ENCODE measurements at places on chromosomes 1 and 21.

DNA sequence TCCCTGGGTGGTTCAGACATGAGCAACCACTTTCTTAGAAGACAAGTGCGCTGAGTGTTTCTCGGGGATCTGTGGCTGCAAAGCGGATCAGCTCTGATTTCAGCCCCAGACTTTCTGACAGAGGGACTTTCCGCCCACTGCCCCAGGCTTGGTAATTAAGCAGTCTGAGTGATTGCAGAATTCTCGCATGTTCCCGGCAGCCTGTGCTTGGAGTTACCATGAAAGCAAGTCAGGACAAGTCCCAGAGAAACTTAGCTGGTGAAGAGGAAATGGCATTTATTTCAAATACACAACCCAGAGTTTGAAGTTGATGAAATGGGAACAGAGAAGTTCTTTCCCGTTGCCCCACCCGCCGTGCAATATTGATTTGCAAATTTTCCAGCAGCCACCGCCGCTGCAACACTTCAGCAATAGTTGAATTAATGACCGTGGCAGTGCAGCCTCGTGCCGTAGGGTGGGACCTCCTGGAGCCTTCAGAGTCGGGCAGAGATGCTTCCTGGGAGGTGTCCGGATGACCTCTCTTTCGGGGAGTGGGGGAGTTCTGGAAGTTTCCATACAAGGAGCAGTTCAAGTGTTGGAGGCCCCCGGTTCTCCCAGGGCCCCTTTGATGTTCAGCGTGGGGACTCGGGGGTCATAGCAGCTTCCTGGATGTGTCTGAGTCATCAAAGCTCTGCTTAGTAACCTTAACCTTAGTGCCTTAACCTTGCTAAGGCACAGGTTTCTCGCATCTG, 134.7 kb downstream of the KAZN start:
- no peak for DNase-seq

DNA sequence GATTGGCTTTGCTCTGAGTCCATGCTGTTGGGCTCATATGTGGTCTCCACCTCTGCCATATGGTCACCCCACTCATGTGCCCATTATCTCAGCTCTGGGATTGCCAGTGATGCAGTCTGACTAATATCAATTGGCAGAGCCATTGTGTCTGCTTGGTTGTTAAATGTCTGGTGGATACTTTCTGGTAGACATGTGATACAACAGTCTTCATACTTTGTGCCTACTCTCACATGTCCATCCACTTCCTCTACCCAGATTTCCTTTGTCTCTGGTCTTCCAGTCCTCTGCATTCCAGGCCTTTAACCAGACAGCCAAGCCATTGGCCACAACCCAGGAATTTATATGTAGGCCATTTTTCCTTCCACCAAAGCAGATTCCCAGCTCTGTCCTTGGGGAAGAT, 30.8 kb upstream of the DIPK1A start:
- no peak for DNase-seq

DNA sequence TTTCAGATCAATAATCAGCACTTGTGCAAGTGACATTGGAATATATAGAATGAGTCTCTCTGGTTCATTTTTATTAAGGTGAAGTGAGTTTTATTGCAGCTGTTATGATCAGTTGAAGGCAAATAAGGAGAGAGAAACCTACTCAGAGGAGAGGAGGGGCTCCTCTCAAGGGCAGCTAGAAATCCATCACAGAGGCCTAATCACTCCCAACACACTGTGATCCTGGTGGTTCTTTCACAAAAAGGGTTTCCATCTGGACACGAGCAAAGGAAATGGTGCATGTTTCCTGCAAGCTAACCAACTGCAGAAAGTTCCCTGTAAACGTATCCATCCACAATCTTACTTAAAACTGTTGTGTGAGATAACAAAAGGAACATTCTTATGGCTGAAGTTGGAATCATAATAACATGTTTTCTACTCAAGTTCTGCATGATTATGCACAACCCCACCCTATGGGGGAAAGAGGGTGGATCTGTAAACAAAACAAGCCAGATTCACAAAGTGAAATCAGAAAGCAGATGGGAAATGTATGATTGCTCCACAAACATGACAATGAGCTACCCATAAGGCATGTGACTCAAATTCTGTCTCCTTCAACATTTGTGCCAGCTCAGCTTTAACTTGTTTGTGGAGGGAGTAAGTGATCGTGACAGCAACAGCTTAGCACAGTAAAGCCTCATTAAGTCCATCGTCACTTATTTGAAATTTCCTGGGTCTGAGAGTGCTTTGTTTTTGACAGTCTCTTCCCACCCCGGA, 141.2 kb upstream of the ST6GALNAC5 start:
- no peak for DNase-seq

DNA sequence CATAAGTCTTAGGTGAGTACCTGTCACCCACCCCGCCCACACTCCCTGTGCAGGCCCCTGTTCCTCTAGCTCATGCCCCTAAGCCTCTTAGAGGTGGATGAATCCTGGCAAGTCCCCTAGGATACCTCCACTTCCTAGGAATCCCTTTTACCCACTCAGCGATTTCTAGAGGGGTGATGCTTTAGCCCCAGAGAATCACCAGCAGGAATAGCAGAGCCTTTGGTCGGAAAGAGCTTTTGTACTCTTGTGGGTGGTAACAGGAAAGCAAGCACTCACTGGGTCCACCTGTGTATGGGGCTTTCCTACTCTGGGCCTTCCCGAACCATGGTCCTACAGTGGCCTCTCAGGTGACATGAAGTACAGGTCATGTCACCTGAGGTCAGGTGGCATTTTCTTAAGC, 172.4 kb downstream of the CLIC6 start:
- DNase-seq = no peak

DNA sequence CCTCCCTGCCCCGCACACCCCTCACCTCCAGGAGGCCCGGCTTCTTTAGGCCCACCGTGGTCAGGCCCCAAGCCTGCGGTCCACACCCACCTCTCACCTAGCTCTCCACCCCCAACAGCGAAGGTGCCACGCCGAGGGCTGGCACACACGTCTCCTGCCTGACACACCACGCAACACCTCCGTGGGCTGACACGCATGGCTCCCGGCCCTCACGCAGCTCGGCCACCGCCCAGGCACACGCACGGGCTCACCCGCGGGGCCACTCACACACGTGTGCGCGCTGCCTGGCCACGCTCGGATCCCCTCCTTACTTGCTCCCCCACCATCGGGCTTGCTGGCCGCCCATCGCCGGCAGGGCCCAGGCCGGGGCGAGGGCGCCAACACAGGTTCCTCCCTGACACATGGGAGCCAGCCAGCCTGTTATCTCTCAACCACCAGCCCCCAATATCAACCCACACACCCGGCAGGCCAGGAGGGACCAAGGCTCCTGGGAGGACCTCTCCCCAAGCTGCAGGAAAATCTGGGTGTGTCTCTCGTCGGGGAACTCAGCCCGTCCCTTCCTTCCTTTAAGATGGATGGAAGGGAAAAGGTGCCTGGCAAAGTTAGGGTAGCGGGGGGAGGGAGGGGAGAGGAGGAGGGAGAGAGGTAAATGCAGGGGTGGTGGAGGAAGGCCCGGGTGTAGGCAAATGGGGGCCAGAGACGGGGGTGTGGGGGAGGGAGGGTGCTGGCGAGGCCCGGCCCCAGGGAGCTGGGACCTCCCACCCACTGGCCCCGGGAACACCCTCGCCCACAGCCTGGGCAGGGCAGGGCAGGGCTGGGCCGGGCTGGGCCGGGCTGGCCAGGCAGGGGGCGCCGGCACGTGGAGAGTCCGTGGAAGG, 546 bp downstream of the ELOVL1 start:
- DNase-seq = no peak

GRCh38 chr1:98045767-98046641, 125.2 kb upstream of the DPYD start:
- DNase-seq = no peak

- DNase-seq = no peak
Measured at GRCh38 chr1:58395355-58395754, 151.2 kb downstream of the OMA1 start.

DNA sequence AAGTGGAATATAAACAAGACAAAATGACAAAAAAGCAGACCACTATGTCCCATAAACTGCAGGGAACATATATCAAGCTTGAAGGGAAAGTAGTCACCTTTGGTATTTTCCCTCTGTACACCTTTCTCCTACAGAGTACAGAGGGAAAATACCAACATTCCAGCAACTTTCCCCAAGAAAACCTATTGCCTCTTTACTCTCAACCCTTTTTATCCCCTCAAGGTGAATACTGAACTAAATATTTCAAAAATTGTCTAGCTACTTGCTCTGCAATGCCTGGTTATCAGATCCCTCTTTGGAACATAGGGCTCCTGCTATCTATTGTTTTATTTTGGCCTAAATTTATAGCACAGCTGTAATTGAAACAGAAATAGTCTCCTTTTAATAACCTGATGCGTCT, 15.8 kb downstream of the CTXND2 start:
- DNase-seq = no peak

GRCh38 chr1:197981561-197981960, 64.4 kb downstream of the LHX9 start:
- DNase-seq = no peak

DNA sequence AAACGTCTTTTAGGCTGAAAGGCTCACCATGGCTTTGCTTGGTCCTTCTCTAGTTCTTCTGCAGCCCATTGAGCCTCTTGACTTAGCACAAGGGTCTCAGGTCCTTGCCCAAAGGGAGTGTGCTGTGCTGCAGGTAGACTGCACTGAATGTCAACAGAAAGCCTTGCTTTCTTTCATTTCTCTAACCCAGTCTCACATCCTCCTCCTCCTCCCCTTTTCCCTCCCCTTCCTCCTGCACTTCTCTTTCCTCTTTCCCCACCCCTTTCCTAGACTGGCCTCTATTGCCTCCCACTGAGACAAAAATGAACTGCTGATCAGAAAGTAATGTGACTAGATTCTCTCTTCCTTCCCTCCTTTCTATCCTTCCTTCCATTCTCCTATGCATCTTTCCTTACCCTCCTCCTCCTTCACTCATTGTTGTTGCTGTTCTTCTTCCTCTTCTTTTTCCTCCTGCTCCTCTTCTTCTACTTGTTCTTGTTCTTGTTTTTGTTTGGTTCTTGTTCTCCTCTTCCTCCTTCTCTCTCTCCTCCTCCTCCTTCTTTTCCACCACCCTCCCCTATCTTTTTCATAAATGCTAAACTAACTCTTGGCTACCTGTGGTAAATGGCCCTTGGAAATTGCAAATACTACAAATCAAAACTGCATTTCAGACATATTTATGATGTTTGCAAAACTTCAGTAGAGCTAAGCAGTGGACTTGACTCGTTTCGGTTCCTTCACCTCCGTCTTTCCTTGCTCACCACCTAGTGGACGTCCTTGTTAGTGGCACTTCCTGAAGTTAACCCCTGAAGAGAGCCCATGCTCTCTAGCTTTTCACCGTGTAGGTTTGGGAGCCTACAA, at the start of gene SELL:
TSS of gene SELL (minus strand) at position 152 of the 840 bp plus-strand sequence. CDS start at position 30, 122 bp downstream.
- peak; percentile 69 for DNase-seq

- no peak for DNase-seq
Measured at GRCh38 chr1:233082778-233083550, 132.6 kb downstream of the NTPCR start.

GRCh38 chr1:179121159-179121938, 39.5 kb downstream of the TOR3A start:
- peak; percentile 55 for DNase-seq

DNA sequence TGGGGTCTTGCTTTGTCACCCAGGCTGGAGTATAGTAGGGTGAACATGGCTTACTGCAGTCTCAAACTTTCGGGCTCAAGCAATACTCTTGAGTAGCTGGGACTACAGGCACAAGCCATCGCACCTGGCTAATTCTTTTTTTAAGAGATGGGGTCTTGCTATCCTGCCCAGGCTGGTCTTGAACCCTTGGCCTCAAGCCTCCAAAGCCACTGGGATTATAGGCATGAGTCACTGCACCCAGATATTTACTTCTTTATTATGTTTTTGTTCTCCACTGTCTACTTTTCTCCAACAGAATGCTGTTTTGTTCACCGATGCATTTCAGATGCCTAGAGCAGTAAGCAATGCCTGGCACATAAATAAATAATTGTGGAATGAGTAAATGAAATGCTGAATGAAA, 72.4 kb downstream of the ADCY10 start:
- no peak for DNase-seq

DNA sequence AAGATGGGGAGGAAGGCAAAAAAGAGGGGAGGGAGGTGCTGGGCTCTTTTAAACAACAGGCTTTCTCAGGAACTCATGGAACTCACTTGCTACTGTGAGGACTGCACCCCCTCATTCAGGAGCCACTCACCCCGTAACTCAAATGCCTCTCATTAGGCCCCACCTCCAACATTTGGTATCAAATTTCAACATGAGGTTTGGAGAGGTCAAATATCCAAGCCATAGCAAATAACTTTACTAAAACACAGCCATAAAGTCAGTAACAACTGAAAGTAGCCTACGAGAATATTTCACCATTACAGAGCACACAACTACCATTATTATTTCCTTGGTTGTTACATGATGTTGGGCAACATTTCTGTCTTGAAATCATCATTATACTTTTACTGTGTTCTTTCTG, 13.1 kb upstream of the DMRTB1 start:
- DNase-seq = no peak

- peak; percentile 75 for DNase-seq
Measured at GRCh38 chr1:72282271-72283021, at the start of gene NEGR1. Gene NEGR1, minus strand, starts transcription at chr1:72282539.

- no peak for DNase-seq
Measured at GRCh38 chr1:224057461-224058199, 56.3 kb upstream of the FBXO28 start.

- no peak for DNase-seq
Measured at GRCh38 chr1:205026181-205026580, 16.8 kb upstream of the CNTN2 start.

All from thymus (tissue), 14 donors.